ENCODE measurements at places on chromosomes 2 and 18. TPM values are rescaled to one million over a fixed set of nuclear protein-coding genes. Genes with fewer than 3 reads are reported as not detected.

The INPP5D gene
- total RNA-seq = 0.26 TPM

The ABCG8 gene
- not detected for total RNA-seq

DNA sequence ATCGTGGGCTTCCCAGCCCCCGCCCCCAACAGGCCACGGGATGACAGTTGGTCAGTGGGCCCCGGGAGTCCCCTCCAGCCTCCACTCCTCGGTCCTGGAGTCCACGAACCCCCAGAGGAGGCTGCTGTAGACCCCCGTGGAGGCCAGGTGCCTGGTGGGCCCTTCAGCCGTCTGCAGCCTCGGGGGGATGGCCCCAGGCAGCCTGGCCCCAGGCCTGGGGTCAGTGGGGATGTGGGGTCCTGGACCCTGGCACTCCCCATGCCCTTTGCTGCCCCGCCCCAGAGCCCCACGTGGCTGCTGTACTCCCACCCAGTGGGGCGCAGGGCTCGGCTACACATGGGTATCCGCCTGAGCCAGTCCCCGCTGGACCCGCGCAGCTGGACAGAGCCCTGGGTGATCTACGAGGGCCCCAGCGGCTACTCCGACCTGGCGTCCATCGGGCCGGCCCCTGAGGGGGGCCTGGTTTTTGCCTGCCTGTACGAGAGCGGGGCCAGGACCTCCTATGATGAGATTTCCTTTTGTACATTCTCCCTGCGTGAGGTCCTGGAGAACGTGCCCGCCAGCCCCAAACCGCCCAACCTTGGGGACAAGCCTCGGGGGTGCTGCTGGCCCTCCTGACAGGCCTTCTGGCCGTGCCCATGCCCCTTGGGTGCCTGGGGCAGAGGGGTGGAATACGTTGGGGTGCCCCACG is 7.6 kb downstream of the NEU4 start:
- H3K27me3 ChIP-seq = no peaks in the 10 kb centered on the region
- H3K36me3 ChIP-seq = no peaks in the 10 kb centered on the region
- no peak overlapping the region for H3K4me3 ChIP-seq
- H3K27ac ChIP-seq = no peak overlapping the region
- H3K4me1 ChIP-seq = no peaks in the 10 kb centered on the region

DNA sequence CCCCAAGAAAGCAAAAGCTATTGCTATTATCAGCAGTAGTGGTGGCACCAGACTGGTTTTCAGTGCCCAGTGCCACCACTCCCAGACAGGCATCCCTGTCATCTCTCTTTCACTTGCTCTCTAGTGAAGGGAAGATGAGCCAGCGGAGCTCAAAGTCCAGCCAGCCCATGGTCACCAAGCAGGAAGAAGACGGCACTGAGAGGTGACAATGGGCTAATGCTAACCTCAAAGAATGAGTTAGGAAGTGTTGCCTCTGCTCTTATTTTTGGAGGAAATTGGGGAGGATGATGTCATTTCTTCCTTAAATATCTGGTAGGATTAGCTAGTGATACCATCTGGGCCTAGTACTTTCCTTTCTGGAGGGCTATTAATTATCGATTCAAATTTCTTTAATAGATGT is 1.7 kb downstream of the SP140 start:
- H3K4me1 ChIP-seq = peaks cover 7% of the 10 kb centered on the region
- no peak overlapping the region for H3K4me3 ChIP-seq
- no peak overlapping the region for H3K27ac ChIP-seq
- H3K36me3 ChIP-seq = no peaks in the 10 kb centered on the region
- no peaks in the 10 kb centered on the region for H3K27me3 ChIP-seq

GRCh38 chr18:9696701-9697100 is 11.4 kb upstream of the RAB31 start:
- H3K36me3 ChIP-seq = no peaks in the 10 kb centered on the region
- H3K27ac ChIP-seq = no peak overlapping the region
- DNase-seq = no peak

Data from PC-3 (cell line).